ENCODE measurements at places on chromosomes 7 and 10.

GRCh38 chr7:101859411-101860106 lies 42.1 kb downstream of the CUX1 start:
- H3K27me3 ChIP-seq, result no peaks in the 10 kb centered on the region
- no peak overlapping the region for H3K27ac ChIP-seq
- peaks cover 3% of the 10 kb centered on the region for H3K36me3 ChIP-seq
- H3K4me1 ChIP-seq, result peaks cover 33% of the 10 kb centered on the region
- no peak for DNase-seq

- no peaks in the 10 kb centered on the region for H3K36me3 ChIP-seq
- no peak overlapping the region for H3K27ac ChIP-seq
- DNase-seq, result no peak
- peaks cover 9% of the 10 kb centered on the region for H3K27me3 ChIP-seq
These were observed 51.0 kb downstream of the HHEX start for GRCh38 chr10:92740762-92741161.

DNA sequence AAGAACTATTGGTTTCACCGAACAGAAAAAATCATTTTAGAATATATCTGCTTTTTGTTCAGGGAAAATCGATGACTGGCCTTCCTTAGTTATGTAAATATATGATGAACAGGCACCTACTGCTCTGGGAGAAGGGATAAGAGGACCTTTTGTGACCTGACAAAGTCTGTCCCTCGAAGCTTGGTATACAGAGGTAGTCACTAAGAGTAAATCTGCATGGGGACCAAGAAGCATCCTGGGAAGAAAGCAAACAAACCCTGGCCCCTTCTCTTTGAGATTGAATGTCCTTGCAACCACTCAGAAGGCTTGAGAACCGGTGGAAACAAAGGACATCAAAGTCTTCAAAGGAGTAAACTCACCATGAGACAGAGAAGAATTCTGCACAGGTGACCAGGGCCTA lies 52.3 kb downstream of the SKIDA1 start:
- H3K4me3 ChIP-seq, result no peak overlapping the region
- no peaks in the 10 kb centered on the region for H3K27me3 ChIP-seq
- H3K4me1 ChIP-seq, result no peaks in the 10 kb centered on the region
- H3K27ac ChIP-seq, result no peak overlapping the region

DNA sequence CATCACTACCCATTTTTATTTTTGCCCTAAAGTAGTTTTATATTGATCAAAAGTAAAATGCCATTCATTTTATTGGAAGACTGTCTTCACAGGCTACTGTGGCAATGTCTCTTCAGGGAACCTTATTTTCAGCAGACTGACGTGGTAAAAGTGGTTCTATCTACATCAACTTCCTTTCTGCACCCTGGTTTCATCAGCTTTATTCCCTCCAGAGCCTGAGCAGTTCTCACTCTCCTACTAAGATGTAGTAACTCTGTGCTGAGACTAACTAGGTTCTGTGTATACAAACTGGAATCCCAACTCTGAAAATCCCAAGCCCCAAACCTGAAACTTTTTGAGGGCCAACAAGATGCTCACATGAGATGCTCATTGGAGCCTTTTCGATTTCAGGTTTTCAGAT lies 155.3 kb downstream of the SFMBT2 start:
- H3K27ac ChIP-seq, result no peak overlapping the region
- H3K4me1 ChIP-seq, result peaks cover 81% of the 10 kb centered on the region
- peaks cover 20% of the 10 kb centered on the region for H3K36me3 ChIP-seq
- DNase-seq, result no peak

GRCh38 chr7:106901828-106902441 lies 36.9 kb downstream of the PIK3CG start:
- no peak for DNase-seq
- H3K4me3 ChIP-seq, result no peak overlapping the region
- H3K4me1 ChIP-seq, result peaks cover 44% of the 10 kb centered on the region
- H3K27ac ChIP-seq, result peak overlapping the region; percentile 57
- H3K36me3 ChIP-seq, result peaks cover 62% of the 10 kb centered on the region

DNA sequence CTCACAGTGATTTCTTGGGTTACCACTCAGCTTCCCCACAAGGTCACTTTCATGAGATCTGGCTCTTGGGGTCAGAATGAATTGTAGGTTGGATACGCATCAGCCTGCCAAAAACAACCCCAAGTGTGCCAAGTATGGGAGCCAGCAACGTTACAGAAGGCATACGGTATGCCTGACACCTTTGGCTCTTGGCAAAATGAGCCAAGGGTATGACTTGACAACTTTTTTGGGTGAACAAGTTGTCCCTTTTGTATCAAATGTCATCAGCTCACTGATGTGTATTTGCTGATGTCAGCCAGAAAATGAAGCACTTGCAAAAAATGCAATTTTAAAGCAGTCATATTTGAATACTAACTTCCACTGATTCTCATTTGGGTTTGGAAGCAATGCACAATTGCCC lies 168.4 kb downstream of the CACNB2 start:
- no peaks in the 10 kb centered on the region for H3K4me1 ChIP-seq
- no peaks in the 10 kb centered on the region for H3K27me3 ChIP-seq
- no peak for DNase-seq
- H3K27ac ChIP-seq, result no peak overlapping the region

DNA sequence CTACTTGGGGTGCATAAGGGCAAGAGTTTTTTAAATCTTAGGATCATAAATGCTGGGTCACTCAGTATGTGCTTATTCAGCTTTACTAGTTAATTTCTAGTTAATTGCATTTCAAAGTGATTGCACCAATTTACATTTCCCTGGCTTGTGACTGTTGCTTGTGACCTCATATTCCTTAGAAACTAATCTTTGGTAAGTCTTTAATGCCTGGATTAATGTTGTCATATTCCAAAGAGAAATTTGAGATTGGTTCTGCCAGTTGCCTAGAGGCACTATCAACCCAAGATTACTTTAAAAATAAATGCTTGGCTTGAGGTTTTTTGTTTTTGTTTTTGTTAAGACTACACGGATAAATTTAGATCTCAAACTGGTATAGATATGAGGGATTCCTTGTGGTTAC lies 103.1 kb downstream of the ANK3 start:
- H3K4me1 ChIP-seq, result no peaks in the 10 kb centered on the region
- no peaks in the 10 kb centered on the region for H3K36me3 ChIP-seq
- peaks cover 5% of the 10 kb centered on the region for H3K27me3 ChIP-seq
- no peak overlapping the region for H3K4me3 ChIP-seq
- DNase-seq, result no peak
- no peak overlapping the region for H3K27ac ChIP-seq

DNA sequence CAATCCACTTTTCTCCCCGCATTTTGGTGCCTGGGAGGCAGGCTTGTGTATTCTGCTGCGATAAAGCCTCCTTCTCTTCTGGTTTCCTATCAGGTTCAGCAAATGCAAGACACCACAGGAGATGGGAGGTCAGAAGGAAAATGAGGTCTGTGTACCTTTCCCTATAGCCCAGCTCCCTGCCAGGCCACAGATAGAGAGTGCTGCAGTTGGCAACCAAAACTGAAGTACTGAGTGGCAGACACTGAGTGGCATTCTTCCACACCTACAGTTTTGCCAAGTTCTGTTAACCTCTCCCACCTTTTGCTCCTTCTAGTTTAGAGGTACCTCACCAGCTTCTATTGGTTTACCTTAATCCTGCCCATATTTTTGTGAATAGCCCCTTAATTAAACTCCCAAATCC lies 948.4 kb downstream of the SORCS1 start:
- no peaks in the 10 kb centered on the region for H3K27me3 ChIP-seq
- H3K27ac ChIP-seq, result no peak overlapping the region
- H3K4me1 ChIP-seq, result no peaks in the 10 kb centered on the region
- no peak for DNase-seq
- H3K4me3 ChIP-seq, result no peak overlapping the region

DNA sequence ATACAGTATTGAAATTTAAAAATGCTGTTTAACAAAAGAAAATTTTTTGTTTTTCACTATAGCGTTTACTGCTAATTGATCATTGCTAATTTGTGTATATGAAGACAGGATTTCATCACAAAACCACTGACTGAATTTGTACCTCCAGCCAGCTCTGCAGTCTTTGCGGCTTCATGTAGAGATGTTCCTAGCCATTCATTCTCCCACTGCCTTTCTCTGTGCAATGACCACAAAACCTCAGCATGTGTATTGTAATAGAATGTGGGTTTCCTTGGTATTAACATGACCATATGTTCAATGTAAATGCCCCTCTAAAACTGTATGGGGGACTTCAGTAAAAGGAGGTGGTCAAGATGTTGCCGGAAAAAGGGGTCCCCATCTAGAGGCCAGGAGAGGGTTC lies 81.1 kb upstream of the STEAP1B start:
- H3K36me3 ChIP-seq, result no peaks in the 10 kb centered on the region
- DNase-seq, result no peak
- peaks cover 41% of the 10 kb centered on the region for H3K27me3 ChIP-seq
- no peak overlapping the region for H3K27ac ChIP-seq
- H3K4me1 ChIP-seq, result peaks cover 18% of the 10 kb centered on the region
- H3K4me3 ChIP-seq, result no peak overlapping the region

DNA sequence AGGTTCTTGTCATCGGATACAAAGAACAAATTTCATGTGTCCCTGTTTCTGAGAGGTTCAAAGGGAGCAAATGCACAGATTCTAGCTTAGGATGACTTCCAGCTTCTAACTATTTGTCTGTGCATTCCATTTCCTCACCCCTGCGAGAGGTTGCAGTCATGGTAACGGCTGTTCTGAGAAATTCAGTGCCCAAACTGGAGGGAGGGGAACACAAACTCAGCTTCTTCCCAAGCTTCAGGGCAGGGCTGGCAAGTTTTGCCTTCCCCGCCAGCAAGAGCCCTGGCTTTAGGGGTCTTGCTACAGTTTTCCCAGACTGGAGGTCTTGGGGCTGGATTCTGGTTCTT lies 11.1 kb downstream of the FAS start:
- no peak for DNase-seq
- peaks cover 16% of the 10 kb centered on the region for H3K36me3 ChIP-seq
- H3K27me3 ChIP-seq, result no peaks in the 10 kb centered on the region
- peaks cover 53% of the 10 kb centered on the region for H3K4me1 ChIP-seq
- H3K4me3 ChIP-seq, result peak overlapping the region; percentile 56

DNA sequence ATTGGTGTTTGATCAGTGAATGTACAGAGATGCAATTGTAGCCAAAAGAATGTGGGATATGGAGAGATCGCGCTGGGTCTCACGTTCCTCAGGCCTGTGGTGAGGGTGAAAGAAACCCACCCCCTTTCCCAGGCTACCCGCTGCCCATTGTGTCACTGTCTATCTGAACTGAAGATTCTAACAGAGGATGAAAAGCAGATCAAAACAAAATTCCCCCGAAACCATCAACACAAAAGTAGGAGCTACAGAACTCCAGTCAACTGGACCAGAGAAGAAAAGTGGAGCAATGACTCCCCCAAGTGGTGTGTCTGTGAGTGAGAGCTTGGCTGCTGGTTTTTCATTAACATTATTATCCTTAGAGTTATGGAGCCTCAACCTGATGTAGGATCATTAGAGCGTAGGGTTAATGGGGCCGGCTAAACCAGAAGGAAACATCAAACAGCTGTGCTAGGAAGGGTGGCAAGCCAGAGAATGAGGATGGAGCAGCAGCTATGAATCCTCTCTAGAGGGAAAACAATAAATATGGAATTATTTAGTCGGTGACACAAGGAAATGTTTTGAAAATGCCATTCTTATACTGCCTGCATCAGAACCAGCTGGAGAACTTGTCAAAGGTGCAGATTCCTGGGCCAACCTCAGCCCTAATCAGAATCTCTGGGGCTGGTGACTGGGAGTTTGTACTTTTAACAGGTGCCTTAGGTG lies 38.3 kb downstream of the AKR1B1 start:
- no peak overlapping the region for H3K27ac ChIP-seq
- no peak overlapping the region for H3K4me3 ChIP-seq
- peaks cover 6% of the 10 kb centered on the region for H3K27me3 ChIP-seq
- H3K36me3 ChIP-seq, result no peaks in the 10 kb centered on the region
- no peak for DNase-seq
- peaks cover 2% of the 10 kb centered on the region for H3K4me1 ChIP-seq

DNA sequence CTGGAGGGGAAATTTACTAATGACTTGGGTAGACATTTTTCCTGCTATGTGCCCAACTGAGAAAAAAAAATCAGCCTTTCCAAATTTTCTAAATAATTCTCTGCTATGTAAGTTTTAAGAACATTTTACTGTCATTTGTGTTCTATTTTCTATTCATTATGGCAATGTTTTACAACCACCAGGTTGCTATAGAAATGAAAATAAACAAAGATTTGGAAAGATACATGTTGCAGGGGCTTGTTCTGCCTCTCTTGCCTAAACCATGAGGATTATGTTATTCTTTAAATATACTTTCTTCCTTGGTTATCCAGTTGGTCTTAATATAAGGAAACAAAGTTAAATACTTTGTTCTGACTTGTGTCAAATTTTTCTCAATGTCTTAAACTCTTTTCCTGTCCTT lies 257.2 kb downstream of the TWIST1 start:
- H3K27ac ChIP-seq, result no peak overlapping the region
- H3K4me3 ChIP-seq, result no peak overlapping the region

DNA sequence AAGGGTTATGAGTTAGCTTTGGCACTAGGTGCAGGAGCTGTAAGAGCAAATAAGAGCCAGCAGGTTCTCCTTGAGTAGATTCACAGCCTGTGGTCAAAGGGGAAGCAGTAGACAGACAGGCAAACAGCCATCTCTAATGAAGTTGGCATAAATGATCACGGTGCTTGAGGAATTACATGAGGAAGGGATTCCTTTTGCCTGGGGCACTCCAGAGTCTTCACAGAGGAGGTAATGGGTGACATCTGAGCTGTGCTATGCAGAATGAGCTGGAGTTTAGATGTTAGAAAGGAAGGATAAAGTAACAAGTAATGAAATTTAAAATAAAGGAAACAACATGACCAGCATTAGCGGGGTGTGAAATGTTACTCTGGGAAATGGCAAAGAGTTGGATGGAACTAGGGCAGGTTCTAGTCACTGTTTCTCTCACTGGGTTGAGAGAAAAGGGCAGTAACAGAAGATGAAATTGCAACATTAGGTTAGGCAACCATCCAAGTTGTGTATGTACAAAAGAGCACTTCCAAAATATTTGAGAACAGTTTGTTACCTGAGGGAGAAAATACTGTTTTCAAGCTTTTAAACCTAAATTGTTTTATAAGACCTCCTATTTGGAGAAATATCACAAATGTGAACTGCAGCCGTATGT lies 613.8 kb downstream of the PHTF2 start:
- no peak overlapping the region for H3K4me3 ChIP-seq
- no peaks in the 10 kb centered on the region for H3K36me3 ChIP-seq
- no peak for DNase-seq

- no peak overlapping the region for H3K27ac ChIP-seq
- no peaks in the 10 kb centered on the region for H3K36me3 ChIP-seq
- H3K4me3 ChIP-seq, result no peak overlapping the region
These were observed 48.2 kb downstream of the COL26A1 start for GRCh38 chr7:101410743-101411507.

GRCh38 chr7:32221736-32222135 lies 151.5 kb upstream of the PDE1C start:
- no peaks in the 10 kb centered on the region for H3K36me3 ChIP-seq
- H3K4me3 ChIP-seq, result no peak overlapping the region
- DNase-seq, result no peak
- H3K27ac ChIP-seq, result no peak overlapping the region
- H3K27me3 ChIP-seq, result no peaks in the 10 kb centered on the region
- no peaks in the 10 kb centered on the region for H3K4me1 ChIP-seq

DNA sequence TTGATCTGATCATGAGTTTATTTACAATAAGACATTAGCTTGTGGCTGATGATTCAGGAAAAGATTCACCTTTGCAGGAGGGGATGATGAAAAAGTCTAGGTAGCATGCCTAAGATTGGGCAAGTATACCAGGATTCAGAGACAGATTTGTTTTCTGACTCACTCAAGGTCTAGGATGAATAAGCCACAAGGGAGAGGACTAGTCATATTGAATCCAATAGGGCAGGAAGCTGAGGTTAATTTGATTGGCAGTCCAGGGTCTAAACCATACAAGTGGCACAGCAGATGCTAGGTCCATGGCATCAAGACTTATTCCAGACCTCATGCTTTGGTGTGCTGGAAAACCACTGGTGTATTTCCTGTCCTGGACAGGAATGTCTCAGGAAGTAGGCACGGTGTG lies 1133.4 kb downstream of the XPNPEP1 start:
- H3K27me3 ChIP-seq, result no peaks in the 10 kb centered on the region
- H3K27ac ChIP-seq, result no peak overlapping the region
- DNase-seq, result no peak
- no peaks in the 10 kb centered on the region for H3K4me1 ChIP-seq
- H3K36me3 ChIP-seq, result no peaks in the 10 kb centered on the region

Data from activated naive CD8-positive, alpha-beta T cell treated with anti-CD3 and anti-CD28 coated beads, Interleukin-2, amount 50 U/mL, for 24 hours (primary cell).